ENCODE measurements at places on chromosomes 5 and 9. TPM values are rescaled to one million over a fixed set of nuclear protein-coding genes. Genes with fewer than 3 reads are reported as not detected.

The C7 gene
- 3.8 TPM for polyA plus RNA-seq

The SPATA31A3 gene
- polyA plus RNA-seq = not detected

The SPINK6 gene
- not detected for polyA plus RNA-seq

The SLC24A2 gene
- 0.01 TPM for polyA plus RNA-seq

The STING1 gene
- 4.8 TPM for polyA plus RNA-seq

The HEMGN gene
- not detected for polyA plus RNA-seq

The FLT4 gene
- 1.7 TPM for polyA plus RNA-seq

The ZNF484 gene
- 1.0 TPM for polyA plus RNA-seq

The SPEF2 gene
- polyA plus RNA-seq = 0.32 TPM

The TXNDC15 gene
- 28.6 TPM for polyA plus RNA-seq

The BTNL8 gene
- not detected for polyA plus RNA-seq

The FASTKD3 gene
- polyA plus RNA-seq = 10.6 TPM

The DBH gene
- polyA plus RNA-seq = not detected

The LECT2 gene
- not detected for polyA plus RNA-seq

The TAF11L10 gene
- not detected for polyA plus RNA-seq

The GRXCR2 gene
- not detected for polyA plus RNA-seq

The SLC6A18 gene
- polyA plus RNA-seq = not detected

The WDR38 gene
- polyA plus RNA-seq = not detected

The PLEKHG4B gene
- polyA plus RNA-seq = 0.01 TPM

The FOXD4L4 gene
- polyA plus RNA-seq = not detected

The PKD2L2 gene
- 0.45 TPM for polyA plus RNA-seq

The GRIN1 gene
- not detected for polyA plus RNA-seq

The LCNL1 gene
- polyA plus RNA-seq = 0.14 TPM

The LURAP1L gene
- 2.7 TPM for polyA plus RNA-seq

The DOCK2 gene
- 0.67 TPM for polyA plus RNA-seq

The CATSPER3 gene
- 0.73 TPM for polyA plus RNA-seq

The DPM2 gene
- polyA plus RNA-seq = 37.1 TPM

The SNCB gene
- polyA plus RNA-seq = 0.38 TPM

The PARP8 gene
- 0.61 TPM for polyA plus RNA-seq

The CMYA5 gene
- polyA plus RNA-seq = 790 TPM

The SLC45A2 gene
- polyA plus RNA-seq = not detected

The C9orf43 gene
- polyA plus RNA-seq = 0.07 TPM

The HSPA4 gene
- 50.6 TPM for polyA plus RNA-seq

The NADK2 gene
- 31.7 TPM for polyA plus RNA-seq

The MYOT gene
- 94.2 TPM for polyA plus RNA-seq

The TAS2R1 gene
- not detected for polyA plus RNA-seq

The LCN6 gene
- polyA plus RNA-seq = 10.7 TPM

The S100Z gene
- not detected for polyA plus RNA-seq

The TAF11L4 gene
- polyA plus RNA-seq = not detected

The SPATA31C1 gene
- not detected for polyA plus RNA-seq

The IFT74 gene
- polyA plus RNA-seq = 6.6 TPM

The CCNO gene
- polyA plus RNA-seq = not detected

The MSX2 gene
- 1.2 TPM for polyA plus RNA-seq

The FRMD3 gene
- polyA plus RNA-seq = 55.9 TPM

The ADAMTS19 gene
- polyA plus RNA-seq = 0.14 TPM

The NDOR1 gene
- 1.5 TPM for polyA plus RNA-seq

The SWI5 gene
- polyA plus RNA-seq = 22.6 TPM

The PCDHA10 gene
- not detected for polyA plus RNA-seq

The SLCO4C1 gene
- not detected for polyA plus RNA-seq

The KDM3B gene
- 11.7 TPM for polyA plus RNA-seq

The NUTM2G gene
- polyA plus RNA-seq = not detected

The ACTBL2 gene
- polyA plus RNA-seq = not detected

The PPP3R2 gene
- not detected for polyA plus RNA-seq
